ENCODE measurements at places on chromosomes 13 and 19. TPM values are rescaled to one million over a fixed set of nuclear protein-coding genes. Genes with fewer than 3 reads are reported as not detected.

Gene IRGC
- not detected for total RNA-seq

Gene S1PR2
- total RNA-seq, result 9.4 TPM

Gene CFD
- total RNA-seq, result 0.79 TPM

Gene MTUS2
- 0.25 TPM for total RNA-seq

Gene RAX2
- not detected for total RNA-seq

Gene OR4F17
- total RNA-seq, result not detected

Gene AP1M2
- total RNA-seq, result 0.19 TPM

Gene C19orf67
- total RNA-seq, result not detected

Gene ZNF235
- 2.9 TPM for total RNA-seq

Gene RNF113B
- not detected for total RNA-seq

Gene KIR3DL1
- total RNA-seq, result not detected

Gene ZNF587
- total RNA-seq, result 19.3 TPM

All from aortic smooth muscle cell (primary cell).